Thymus (tissue), 14 donors: ENCODE measurements at places on chromosomes 3 and 15.

GRCh38 chr15:39110746-39111145 is 470.1 kb upstream of the THBS1 start:
- no peak for DNase-seq

DNA sequence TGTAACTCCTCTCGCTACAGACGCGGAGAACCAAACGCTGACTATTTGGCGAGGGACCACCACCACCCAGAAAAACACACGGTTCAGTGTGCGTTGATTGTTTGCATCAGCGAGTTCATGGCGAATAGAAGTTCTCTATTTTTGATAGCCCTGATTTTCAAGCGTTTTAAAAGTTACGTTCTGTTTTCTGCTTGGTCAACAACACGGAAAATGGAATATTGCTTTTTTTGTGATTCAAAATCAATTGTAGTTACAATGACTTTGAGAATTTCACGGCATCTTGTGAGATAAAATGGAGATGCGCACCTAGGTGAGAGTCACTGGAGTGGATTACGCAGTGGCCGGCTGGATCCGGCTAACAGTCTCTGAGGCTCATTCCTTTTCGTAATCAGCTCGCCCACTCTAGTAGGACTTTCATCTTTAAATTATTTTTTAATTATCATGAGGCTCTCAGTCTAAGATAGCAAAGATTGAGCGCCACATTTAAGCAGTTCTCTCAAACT is 54.8 kb downstream of the CCDC54 start:
- no peak for DNase-seq

GRCh38 chr3:182414586-182414985 is 378.7 kb upstream of the ATP11B start:
- DNase-seq: no peak

DNA sequence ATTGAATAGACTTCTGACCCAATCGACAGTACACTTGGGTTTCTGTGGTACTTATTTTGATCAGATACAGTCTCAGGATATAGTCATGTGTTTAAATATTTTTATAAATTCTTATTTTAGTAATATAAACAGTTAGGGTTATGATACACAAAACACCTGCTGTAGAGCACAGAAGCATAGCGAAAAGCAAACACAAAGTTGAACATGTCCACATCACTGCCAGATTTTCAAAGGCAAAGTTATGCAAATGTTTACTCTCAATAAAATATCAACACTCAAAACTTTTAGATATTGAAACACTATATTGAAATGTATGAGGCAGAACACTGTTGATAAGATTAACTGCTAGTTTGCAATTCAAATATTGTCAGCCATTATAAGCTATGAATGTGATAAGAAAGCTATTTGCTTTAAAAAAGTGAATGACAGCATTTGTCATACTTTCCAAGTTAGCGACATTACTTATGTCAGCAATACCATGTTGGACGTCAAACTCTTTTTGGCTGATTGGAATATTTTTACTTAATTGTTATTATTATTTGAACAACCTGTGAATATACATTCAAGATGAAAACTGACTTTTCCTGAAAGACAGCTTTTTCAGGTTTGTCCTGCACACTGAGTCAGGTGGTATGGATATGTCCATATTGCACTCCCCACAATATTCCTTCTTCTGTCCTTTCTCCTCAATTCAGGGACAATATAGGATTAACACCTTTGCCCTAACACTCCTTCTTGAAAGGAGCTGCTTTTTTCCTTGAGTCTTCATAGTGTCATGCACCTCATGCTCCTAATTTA is 367.1 kb downstream of the EPHA3 start:
- no peak for DNase-seq

GRCh38 chr3:111045564-111045963 is 26.1 kb upstream of the NECTIN3 start:
- DNase-seq: no peak

- no peak for DNase-seq
Measured at GRCh38 chr3:150117076-150117475, 146.4 kb upstream of the PFN2 start.

DNA sequence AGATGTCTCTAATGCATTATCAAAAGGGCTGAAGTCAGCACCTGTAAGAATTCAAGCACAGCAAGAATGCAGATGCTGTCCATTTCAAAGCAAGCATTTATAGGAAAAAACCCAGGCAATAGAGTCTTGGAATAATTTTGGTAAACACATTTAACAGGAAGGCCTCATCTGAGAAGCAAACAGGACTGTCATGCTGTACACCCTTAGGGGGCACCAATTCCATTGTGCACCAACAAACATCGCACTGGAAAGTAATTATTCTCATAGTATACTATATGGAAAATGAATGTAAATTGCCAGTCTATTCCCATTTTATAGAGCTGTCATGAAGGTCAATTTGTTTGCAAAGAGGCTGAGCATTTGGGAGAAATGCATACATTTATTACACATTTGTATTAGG is 247.3 kb upstream of the SUCLG2 start:
- no peak for DNase-seq

GRCh38 chr3:141941093-141941492 is 64.7 kb downstream of the ATP1B3 start:
- no peak for DNase-seq

GRCh38 chr3:102887431-102887830 is 452.6 kb downstream of the ZPLD1 start:
- no peak for DNase-seq

- DNase-seq: no peak
Measured at GRCh38 chr15:78951841-78952238, 7.0 kb upstream of the CTSH start.

GRCh38 chr15:59819092-59819491 is 130.0 kb upstream of the BNIP2 start:
- DNase-seq: no peak

GRCh38 chr15:57313134-57313483 is 63.2 kb upstream of the CGNL1 start:
- DNase-seq: no peak

DNA sequence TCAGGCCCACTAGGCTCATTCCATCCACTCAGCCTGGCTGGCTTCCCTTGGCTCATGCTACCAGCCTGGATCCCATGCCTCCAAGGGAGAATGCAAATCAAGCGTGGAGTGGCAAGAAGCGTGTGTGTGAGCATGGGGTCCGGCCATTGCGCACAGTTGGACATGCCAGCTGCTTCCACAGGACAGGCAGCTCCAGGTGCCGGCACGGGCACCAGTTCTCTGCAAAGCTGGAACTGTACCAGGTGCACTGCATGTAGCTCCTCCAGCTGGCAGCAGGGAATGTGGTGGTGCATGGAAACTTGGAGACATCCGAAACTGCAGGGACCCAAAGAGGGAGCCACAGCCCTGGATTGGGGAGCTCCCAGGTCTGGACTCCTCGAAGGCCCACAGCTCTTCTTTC is 449.8 kb downstream of the EPHA6 start:
- no peak for DNase-seq

DNA sequence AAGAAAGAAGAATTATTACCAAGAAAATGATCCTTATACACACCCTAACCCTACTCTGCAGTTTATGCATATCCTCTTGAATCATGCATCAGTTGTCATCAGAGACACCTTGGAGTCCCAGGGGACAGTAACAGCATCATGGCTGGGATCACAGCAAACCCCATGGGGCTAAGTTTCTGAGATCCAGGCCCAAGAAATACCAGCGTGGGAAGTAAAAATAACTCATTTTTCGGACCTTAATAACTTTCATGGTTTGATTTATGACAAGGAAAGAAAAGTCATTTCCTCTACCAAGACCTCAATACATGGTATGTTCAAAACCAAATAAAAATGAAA is 38.8 kb upstream of the B3GNT5 start:
- DNase-seq: no peak

GRCh38 chr3:34056951-34057390 is 258.5 kb downstream of the PDCD6IP start:
- no peak for DNase-seq

GRCh38 chr3:183591881-183592521 is 36.5 kb upstream of the KLHL6 start:
- DNase-seq: no peak

GRCh38 chr15:66298803-66299251 is 5.5 kb downstream of the DIS3L start:
- DNase-seq: no peak

DNA sequence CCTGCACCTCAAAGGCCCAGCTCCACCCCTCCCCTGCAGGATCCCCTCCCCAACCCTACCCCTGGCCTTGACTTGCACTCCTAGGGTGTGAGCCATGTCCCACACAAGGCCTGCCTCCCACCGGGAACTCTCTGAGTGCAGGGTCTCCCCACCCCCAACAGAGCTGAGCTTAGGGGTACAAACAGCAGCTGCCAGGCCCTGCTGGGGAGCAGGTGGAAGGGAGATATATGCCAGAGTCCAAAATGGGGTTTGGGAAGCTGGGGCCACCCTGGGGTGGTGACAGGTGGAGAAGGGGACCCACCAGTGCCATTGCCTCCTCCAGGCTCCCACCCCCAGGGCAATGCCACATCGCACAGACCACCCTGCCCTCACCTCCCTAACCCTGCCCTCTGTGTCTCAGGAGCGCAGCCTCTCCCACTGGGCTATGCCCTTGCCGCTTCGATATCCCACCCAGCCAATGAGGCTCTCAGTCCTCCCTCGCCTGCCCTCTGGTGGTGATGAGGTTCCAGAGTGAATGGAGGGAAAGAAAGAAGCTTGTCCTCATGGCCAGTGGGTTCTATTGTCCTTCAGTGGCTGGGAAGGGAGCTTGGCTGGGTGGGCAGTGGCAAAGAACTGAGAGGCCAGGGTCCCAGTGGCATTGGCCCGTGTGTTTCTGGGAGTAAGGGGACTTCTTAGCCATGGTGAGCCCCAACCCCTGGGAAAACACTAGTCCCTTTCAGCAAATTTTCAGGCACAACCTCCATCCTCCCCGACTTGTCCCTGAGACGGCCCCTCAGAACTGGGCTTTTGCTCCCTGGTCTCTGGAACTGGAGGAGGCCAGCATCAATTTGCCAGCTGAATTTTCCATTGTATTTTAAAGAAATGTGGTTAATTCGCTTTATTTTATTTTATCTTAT is 46.8 kb downstream of the CYP11A1 start:
- DNase-seq: no peak

- DNase-seq: no peak
Measured at GRCh38 chr3:171558188-171558696, 98.0 kb upstream of the TNIK start.

GRCh38 chr3:50608278-50608677 is 3.3 kb downstream of the CISH start:
- no peak for DNase-seq

DNA sequence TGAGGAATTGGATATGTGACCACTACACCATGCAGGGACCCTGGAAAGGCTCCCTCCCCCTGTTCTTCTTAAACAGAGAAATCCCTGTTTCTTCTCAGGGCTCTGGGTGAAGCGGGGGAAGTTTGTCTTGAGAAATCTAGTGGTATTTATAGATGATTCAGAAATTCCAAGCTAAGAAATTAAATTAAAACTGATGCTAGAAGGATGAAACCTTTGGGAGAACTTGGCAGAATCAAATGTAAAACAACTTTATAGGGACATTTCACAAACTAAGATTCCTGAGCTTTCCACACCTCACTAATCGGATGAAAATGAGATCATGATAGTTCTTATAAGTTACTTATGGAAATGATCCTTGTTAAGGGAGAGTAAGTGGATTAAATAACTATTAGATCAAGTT is 54.2 kb downstream of the FBXL2 start:
- no peak for DNase-seq

- no peak for DNase-seq
Measured at GRCh38 chr3:129323651-129324294, 45.1 kb downstream of the HMCES start.

DNA sequence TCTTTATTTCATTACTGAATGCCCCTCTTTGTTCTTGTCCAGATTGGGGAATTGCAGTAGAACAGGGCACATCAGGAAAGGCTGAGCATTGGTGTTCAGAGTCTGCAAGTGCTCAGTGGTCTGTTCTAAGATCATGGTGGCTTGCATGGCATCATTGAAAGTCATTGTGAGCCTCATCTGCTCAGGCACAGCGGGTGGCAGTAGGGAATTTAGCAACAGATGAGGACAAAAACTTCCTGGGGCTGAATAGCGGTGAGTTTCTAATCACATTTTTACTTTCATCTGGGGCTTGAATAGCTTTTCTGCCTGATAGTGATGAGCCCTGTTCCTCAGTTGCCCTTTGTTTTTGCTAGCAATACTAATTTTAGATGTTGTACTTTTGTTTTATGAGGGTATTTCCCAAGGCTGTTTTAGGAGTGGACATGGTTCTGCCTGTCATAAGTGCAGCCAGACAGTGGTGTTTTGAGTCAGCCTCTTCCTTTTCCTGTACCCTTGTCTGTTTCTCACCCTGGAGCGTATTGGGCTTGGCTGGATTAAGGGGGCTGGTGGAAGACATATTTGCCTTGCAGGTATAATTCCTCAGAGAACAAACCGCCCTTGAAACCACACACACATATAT is 127.2 kb upstream of the IL12A start:
- DNase-seq: no peak

GRCh38 chr3:119891944-119892721 is 110.2 kb downstream of the NR1I2 start:
- peak; percentile 65 for DNase-seq

DNA sequence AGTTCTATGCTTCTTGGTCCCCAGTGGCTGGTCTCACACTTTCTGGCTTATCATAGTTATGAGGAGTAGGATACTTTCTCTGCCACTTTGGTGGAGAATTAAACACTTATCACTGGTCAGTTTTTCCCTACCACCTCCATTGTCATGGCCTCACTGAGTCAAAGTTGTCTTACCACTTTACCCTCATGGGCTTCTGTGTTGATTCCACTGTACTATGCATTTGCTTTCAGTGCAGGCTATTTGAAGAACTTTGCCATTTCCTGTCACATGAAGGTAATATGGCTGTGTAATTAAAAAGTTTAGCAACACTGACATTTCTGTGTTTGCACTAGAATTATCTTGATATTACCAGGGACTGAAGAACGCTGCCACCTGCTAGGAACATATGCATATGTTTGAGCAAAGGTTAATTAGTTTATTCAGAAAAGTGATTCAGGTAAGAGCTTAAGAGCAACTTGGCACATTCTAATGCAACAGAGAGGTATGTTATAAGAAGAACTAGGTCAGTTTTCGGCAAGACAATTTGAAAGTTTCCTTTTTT is 377.3 kb downstream of the PDCD6IP start:
- no peak for DNase-seq

- no peak for DNase-seq
Measured at GRCh38 chr3:152538518-152538917, 269.8 kb downstream of the MBNL1 start.

DNA sequence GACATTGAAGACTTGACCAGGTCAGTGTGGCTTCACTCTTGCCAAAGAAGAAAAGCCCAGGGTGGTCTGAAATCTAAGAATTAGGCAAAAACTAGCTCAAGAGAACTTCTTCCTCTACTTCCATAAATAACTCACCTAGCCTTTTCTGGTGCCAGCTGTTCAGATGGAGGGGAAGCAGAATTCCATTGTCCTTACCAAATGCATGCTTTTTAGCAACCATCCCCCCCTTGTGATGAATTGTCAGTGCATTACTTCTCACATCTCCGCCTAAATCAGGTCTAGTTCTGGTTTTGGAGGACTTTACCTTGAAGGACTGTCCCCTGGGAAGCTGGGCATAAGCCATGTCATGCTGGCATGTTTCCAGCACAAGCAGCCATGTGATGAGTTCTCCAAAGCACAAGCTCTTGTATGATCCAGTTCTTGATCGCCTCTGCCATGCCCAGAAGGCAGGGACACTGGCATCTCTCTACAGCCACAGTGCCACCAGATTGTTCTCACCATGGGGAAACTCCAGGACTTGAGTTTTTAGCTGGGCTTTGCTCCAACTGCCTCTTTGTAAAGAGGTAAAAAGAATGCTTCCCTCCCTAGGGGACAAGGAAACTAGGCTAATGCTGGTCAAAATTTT is 96.4 kb upstream of the IL12A start:
- DNase-seq: no peak

- DNase-seq: no peak
Measured at GRCh38 chr3:55030938-55031337, 103.1 kb upstream of the LRTM1 start.
